Left cardiac atrium (tissue), 4 donors: ENCODE measurements at places on chromosomes 2 and 18. TPM values are rescaled to one million over a fixed set of nuclear protein-coding genes. Genes with fewer than 3 reads are reported as not detected.

- peak; percentile 53 for DNase-seq
Measured at GRCh38 chr18:23422751-23423418, 30.2 kb upstream of the RIOK3 start.

AGXT gene
- total RNA-seq, result 0.29 TPM

UGT1A8 gene
- not detected for total RNA-seq

DNA sequence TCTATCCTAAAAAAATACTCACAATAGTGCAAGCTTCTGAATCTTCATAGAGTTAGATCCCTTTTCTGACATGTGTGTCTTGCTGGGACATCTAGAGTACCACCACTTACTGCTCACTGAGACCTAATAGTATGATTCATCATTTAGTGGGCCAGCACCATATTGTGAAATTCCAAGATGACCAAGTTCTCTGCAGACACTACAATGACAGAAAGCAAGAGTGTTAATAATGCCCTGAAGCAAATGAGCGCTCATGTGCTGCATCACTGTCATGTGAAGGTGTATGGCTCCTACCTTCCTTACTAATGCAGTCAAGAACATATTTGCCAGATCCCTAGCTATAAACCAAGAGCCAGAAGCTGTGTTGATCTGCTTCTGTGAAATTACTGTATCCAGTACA, 606.2 kb upstream of the NXPH2 start:
- no peak for DNase-seq

- DNase-seq, result peak; percentile 87
Measured at GRCh38 chr2:85433511-85434089, 15.1 kb downstream of the SH2D6 start.

CRACDL gene
- 5.7 TPM for total RNA-seq

DNA sequence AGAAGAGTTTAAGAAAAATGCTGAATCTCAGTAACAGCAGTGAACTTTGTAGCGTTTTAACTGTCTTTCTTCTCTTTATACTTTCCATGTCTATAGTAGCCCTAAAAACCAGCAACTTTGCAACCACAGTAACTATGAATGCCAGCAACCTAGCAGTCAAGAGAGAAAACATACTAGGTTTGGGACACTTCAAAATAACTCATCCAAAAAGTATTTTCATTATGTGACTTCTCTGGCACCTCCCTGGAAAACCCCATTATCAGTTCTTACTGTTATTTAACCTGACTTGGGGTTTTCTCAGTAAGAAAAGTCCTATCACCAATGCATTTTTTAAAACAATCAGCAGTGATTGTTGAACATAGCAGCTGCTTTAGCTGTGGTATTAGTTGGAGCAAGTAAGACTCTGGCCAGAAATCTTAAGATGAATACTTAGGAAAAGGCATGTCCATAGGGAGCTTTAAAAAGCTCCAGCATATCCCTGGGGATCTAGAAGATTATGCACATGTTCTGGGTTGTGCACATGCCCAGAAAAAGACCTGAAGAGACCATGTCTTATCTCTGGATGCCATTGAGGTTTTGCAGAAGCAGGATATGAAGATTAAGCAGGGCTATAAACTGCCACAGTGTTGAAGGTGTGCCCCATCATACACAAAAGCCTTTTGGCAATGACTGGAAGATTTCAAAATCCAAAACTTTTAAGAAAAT, 411.3 kb downstream of the CMPK2 start:
- no peak for DNase-seq

- DNase-seq, result no peak
Measured at GRCh38 chr2:74602586-74603281, 45.4 kb downstream of the M1AP start.

GRCh38 chr2:129801575-129801974, 177.9 kb upstream of the RAB6C start:
- DNase-seq, result no peak
